ENCODE measurements at places on chromosomes 3 and 15.
A peak's percentile ranks its signal among the peaks of the same experiment; 100 is the strongest.

GRCh38 chr3:129608087-129608935 is 1.8 kb upstream of the PLXND1 start:
- DNase-seq = peak; percentile 95

GRCh38 chr3:105647047-105647446 is 221.8 kb downstream of the CBLB start:
- peak; percentile 84 for DNase-seq

GRCh38 chr3:37383323-37383722 is 208.9 kb upstream of the LRRFIP2 start:
- no peak for DNase-seq

DNA sequence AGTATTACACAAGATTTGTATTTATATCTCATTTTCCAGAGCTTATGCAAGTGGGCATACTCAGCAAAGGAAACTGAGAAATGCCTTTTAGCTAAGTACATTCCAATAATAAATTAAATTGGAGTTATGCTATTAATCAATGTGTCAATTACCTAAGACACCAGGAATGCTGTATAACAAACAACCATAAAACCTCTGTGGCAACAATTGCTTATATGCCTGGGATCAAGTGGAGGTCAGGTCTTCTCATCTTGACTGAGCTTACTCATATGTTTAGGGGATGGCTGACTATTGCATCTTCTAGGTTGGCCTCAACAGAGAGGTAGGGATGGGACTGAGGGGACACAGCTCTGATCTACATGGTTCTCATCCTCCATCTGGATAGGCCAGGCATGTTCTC is 30.7 kb downstream of the CD200R1L start:
- no peak for DNase-seq

DNA sequence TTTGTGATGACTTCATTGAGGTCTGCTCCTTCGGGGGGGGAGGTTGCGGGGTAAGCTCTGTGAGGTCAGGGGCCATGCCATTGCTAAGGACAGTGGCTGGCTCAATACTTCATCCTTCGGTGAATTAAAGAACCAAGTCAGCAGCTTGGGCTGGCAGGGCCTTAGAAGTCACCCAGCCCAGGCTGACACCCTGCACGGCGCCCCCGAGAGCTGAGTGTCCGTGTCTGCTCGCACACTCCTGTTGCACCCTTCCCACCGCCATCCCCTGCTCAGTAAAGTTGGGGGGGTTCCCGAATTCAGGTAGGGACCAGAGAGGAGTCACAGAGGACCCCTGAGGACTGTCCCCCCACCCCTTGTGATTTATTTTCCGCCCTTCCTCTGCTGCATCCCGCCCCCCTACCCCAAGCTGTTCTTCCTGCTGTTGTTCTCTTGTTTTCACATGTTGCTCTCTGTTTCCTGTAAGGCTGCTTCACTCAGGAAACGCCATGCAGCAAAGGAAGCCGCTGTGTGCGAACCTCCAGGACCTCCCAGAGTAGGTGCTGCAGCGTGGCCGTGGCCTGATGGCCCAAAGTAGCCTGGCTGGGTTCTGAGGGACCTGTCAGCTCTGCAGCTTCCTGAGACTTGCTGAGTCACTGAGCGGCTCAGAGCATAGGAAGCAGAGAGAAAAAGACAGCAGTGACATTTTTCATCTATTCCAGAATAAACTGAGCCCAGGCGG is 14.4 kb downstream of the EFCC1 start:
- peak; percentile 37 for DNase-seq

DNA sequence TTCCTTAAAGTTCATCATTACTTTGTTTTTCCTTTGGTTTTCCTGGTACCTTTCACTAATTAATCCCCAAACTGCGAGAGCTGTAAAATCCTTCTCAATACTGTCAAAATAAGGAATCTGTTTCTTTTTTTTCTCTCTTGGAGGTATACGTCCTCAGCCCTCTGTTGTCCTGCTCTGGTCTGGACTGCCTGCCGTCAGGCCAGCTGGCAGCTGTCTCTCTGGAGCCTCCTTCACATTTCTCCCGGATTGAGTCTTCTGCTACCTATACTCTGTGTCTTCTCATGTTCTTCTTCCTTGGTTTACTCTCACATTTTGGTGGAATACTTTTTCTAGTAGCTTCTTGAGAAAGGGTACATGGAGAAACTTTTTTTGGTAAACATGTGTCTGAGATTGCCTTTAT is 13.8 kb downstream of the TATDN2 start:
- DNase-seq = no peak

Data from mesendoderm (in vitro differentiated cells).